AG10803 (cell line): ENCODE measurements at places on chromosomes 5 and 9.

DNA sequence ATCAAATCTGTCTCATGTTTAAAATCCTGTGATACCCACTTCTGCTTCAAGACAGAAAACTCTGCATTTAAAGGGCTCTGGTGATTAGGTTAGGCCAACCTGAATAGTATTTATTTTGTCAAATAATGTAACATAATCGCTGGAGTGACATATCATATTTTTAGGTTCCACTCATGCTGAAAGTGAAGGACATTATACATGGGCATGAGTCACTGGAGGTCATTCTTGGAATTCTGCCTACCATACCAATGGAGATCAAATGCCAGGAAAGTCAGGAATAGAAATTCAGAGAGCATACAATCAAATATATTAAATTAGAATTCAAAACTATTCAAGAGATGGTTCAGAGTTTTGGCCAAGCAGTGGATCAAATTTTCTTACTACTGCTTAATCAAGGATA lies 97.1 kb upstream of the PRSS3 start:
- no peak for DNase-seq

GRCh38 chr9:118896324-118897000 lies 472.8 kb downstream of the BRINP1 start:
- no peak for DNase-seq

GRCh38 chr9:130328349-130328801 lies 62.8 kb downstream of the HMCN2 start:
- DNase-seq: peak; percentile 65

- no peak for DNase-seq
Measured at GRCh38 chr9:131116281-131117120, 8.9 kb upstream of the NUP214 start.

DNA sequence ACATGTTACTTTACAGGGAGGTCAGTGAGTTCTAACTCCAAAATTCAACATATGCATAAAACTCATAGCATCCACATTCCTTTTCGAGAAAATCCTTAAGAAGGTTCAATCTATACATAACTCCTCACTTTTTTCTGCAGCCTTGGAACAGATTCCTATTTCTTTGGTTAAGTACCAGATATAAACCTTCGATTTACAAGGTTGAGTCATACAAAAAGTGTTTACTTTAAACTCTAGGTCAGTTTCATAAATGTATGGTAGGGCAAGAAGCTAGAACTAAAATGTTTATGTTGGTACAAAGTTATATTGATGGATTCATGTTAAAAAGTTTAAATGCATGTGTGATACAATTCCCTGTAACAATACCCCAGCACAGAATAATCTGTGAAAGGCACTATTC lies 19.4 kb downstream of the CDKN2AIPNL start:
- DNase-seq: no peak

DNA sequence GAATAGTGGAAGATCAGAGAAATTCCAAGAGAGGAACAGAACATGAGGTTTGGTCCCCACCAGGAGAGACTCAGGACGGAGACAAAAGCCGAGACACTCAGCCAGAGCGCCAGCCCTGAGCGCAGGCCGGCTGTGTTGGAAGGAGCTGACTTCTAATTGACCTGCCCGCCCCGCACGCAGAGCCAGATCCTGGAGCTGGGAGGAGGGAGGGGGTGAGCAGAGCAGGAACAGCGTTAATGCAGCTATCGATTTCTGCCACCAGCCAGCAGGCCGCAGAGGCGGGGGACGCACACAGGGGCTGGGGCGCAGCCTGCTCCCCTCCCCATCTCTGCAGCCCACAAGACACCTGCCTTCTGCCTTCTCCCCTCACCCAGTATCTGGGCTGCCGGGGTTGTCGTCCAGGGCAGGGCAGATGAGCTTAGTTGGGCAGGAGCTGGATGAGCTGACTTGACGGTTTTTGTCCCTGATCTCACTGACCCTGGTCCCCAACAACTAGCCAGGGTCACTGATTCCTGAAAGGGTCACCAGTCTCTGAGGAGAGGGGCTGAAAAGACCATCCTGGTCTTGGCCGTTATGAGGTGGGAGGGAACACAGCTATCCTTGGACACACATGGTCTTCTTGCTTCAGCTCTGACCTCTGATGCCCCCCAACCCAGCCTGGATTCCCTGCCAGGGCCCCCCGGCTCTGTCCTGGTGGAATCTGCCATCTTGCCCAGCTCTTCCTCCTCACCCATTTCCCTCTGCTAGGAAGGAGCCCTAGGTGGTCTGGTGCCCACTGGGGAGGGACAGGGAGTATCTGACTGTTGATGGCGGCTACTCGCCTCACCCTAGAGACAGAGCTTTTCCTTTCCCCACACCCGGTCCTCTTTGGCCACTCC lies 29.8 kb downstream of the CXXC5 start:
- DNase-seq: no peak

GRCh38 chr9:137817236-137818200 lies 60.1 kb upstream of the CACNA1B start:
- DNase-seq: no peak

DNA sequence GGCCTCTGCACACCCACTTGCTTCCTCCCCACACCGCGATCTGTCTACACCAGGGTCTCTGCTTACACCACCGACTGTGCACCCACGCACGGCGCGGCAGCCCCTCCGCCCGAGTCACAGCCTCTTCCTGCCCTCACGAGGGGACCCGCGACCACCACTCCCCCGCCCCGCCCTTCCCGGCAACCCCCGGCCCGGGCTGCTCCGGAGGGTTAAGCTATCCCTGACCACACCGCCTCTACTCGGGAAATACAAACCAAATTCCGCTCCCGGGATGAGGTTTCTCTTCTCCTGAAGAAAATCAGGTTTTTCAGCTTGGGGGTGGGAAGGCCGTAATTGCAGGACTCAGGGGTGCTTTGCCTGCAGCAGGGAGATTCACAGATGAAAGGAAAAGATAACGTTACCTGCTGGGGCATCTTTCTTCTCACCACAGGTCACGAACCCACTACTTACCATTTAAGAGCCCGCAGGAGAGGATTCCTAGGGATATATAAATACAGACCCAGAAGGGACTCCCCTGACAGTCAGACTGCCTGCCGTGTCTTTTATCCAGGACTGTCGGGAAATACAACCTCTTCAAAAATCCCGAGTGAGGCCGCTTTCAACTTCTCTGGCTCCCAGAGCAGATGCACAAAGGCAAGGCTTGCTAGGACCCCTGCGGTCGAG lies 63.5 kb downstream of the ROR2 start:
- no peak for DNase-seq

GRCh38 chr9:90864779-90865178 lies 63.2 kb downstream of the SYK start:
- DNase-seq: no peak

DNA sequence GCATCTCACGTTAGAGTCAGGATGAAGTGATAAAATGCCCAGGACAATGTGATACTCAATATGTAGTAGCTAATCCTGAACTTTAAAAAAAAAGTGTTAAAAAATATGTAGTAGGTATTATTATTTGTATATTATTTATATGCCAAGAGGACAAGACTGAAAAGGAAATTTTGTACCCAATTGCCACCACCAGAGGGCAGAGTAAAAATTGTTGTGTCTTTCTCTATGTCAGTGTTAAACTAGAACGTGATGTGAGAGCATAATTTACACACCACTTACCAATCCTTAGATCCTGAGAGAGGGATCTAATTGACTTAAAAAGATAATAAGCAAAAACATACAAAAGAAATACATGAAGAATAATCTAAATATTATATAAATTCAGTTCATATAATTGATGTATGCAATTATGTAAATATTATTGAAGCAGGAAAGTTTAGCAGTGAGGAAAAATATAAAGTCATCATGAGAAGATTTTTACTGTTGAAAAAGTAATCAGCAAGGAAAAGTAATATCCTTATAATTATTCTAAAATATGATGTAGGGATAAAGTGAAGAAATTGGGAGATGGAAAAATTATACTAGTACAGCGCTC lies 288.9 kb downstream of the RAB3C start:
- DNase-seq: peak; percentile 32

DNA sequence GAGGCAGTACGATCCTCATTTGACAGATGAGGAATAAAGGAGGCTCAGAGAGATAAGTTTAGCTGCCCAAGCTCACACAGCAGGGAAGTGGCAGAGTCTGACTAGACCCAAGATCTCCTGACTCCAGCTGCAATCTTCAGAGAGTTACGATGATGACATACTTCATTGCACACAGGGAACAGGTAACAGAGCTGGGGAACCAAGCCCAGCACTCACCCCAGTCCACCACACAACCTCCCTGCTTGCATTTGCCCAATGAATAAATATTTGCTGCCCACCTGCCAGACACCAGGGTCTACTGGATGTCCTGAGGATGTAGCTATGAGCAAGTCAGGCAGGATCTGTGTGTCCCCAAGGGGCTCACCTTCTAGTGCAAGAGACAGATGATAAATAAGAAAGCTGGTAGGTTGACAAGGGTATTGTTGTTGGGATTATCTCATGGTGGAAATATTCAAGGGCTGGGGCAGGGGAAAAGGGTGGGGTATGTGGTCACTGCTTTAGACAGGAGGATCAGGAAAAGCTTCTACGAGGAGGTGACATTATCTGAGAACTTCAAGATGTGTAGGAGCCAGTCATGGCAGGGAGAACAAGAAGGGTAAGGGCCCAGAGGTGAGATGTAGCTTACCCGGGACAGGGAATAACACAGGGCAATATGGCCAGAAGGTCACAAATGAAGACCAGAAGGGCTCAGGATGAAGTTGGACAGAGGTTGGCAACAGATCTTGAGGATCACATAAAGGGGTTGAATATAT lies 28.6 kb upstream of the CPEB4 start:
- DNase-seq: no peak
